ENCODE measurements at places on chromosomes 6 and 20.

GRCh38 chr20:49945701-49946477, 9.7 kb downstream of the RNF114 start:
- no peak for DNase-seq

GRCh38 chr6:131013495-131013894, 49.5 kb downstream of the EPB41L2 start:
- DNase-seq = no peak

- no peak for DNase-seq
Measured at GRCh38 chr6:37980222-37980595, 160.7 kb downstream of the ZFAND3 start.

- DNase-seq = no peak
Measured at GRCh38 chr6:164097551-164098398, 683.3 kb downstream of the QKI start.

DNA sequence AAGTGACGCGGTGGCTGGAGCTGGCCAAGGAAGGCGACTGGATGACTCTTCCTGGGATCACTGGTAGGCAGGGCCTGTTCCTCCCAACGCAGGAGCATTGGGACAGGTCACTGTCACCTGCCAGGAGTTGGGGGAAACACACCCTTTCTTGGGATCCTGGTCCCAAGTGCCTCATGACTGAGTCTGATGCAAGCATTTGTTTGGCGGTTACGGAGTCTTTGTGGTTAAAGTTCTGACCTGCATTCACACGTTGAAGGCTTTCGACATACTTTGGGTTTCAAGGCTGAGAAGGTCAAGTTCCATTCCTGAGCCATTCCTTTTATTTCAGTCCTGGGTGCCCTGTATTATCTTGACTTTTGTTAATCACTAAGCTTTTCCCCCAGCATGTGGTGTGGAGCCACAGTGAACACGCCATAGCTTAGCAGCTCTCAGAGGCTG, 6.0 kb downstream of the PNLDC1 start:
- no peak for DNase-seq
